ENCODE measurements at places on chromosomes 12 and 14. TPM values are rescaled to one million over a fixed set of nuclear protein-coding genes. Genes with fewer than 3 reads are reported as not detected.

The APOF gene
- not detected for total RNA-seq

The P2RX7 gene
- not detected for total RNA-seq

The CD163 gene
- 0.14 TPM for total RNA-seq

The NEDD8 gene
- total RNA-seq: 158 TPM

The GPR135 gene
- 2.7 TPM for total RNA-seq

DNA sequence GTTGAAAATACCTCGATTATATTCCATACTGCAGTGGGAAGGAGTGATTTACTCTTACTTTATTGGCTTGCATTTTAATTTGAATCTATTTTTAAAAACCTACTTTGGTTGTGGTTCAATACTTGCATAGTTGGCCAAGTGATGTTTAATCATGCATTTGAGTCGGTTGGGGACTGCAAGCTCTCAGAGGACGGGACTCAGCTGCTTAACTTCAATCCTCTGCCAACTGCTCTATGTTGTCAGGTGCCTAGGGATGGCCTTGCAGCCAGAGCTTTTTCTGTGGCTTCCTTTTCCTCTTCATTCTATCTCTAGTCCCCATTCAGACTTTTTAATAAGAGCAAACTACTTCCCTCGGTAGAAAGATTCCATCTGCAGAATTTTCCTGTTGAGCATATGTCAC, 53.4 kb upstream of the KRR1 start:
- no peak overlapping the region for H3K4me3 ChIP-seq
- H3K27ac ChIP-seq: no peak overlapping the region
- H3K27me3 ChIP-seq: no peaks in the 10 kb centered on the region
- no peaks in the 10 kb centered on the region for H3K36me3 ChIP-seq

DNA sequence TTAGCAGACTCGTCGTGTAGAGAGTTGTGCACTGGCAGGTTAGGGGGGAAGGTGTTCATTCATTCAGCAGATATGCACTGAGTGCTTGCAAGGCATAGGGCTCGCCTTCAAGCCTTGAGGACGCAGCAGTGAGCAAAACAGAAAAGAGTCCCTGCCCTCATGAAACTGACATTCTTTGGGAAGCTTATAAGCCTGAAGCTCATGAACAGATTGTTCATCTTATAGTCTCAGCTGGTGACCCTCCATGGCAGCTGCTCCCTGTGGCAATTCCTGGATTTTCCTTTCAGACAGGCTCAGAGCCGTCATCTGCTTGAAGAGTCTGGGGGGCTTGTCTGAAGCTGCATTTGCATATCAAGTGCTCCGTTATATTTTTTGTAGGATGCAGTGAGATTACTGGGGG, 148.4 kb downstream of the PRKCH start:
- DNase-seq: no peak
- H3K36me3 ChIP-seq: peaks cover 6% of the 10 kb centered on the region
- H3K4me3 ChIP-seq: no peak overlapping the region
- H3K27ac ChIP-seq: peak overlapping the region; percentile 63
- H3K4me1 ChIP-seq: peaks cover 43% of the 10 kb centered on the region

DNA sequence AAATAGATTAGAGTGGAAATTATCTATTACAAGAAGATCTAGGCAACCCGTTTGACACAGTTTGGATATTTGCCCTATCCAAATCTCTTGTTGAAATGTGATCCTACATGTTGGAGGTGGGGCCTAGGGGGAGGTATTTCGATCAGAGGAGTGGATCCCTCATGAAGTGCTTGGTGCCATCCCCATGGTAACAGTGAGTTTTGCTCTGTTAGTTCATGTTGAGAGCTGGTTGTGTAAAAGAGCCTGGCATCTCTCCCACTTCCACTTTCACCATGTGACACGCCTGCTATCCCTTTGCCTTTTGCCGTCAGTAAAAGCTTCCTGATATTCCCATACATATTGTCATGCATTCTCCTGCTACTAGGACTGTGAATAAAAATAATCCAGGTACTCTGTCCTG, 66.4 kb upstream of the FLRT2 start:
- no peak overlapping the region for H3K4me3 ChIP-seq
- no peak overlapping the region for H3K27ac ChIP-seq
- H3K36me3 ChIP-seq: peaks cover 7% of the 10 kb centered on the region

- no peak overlapping the region for H3K27ac ChIP-seq
- H3K4me1 ChIP-seq: peaks cover 26% of the 10 kb centered on the region
- H3K4me3 ChIP-seq: no peak overlapping the region
- H3K27me3 ChIP-seq: peaks cover 3% of the 10 kb centered on the region
Measured at GRCh38 chr14:75046899-75047298, 4.4 kb downstream of the MLH3 start.

DNA sequence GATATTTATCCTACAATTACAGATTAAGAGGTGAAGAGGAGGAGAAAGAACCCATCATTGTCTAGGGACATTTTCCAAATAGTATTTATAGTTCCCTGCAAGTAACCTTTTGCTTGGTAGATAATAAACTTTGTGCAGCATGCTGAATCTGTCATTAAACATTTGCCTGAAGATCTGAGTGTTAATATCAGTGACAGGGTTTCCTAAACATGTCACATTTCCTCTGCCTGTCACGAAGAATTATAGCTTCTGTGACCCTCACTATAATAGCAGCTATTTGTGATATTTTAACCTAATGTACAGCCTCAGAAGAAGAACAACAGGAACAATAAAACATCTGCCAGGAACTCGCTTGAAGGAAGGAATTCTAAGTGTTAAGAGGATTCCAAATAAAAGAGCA, 350.3 kb downstream of the GXYLT1 start:
- DNase-seq: no peak
- no peak overlapping the region for H3K27ac ChIP-seq
- H3K4me3 ChIP-seq: no peak overlapping the region
- no peaks in the 10 kb centered on the region for H3K36me3 ChIP-seq
- peaks cover 9% of the 10 kb centered on the region for H3K4me1 ChIP-seq

DNA sequence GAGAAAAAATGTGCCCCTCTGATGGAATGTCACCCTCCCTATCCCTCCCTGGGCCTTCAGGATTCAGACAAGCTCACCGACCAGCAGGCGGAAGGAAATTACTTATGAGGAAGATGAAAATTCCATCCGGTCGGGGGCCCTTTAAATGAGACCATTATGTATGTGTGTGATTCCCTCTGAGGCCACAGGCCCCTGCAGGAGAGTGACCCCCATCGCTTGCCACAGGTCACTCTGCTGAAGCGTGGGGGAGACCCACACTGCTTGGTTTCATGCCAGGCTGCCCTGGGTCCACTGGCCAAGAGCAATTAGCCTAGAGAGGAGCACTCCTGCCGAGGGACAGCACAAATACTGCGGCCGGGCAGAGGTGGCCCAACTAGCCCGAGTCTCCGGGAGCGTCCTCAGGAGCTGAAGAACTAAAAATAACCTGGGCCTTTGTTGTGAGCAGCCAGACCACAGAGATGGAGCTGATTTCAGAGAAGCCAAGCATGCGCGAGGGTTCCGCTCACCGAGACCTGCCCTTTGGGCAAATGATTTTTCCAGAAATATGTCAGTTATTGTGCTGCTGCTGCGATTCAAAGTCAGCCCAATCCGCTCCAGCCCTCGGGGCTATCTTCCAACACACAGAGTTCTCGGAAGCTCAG, 276.4 kb downstream of the DPF3 start:
- no peaks in the 10 kb centered on the region for H3K27me3 ChIP-seq
- DNase-seq: peak; percentile 65
- peak overlapping the region; percentile 80 for H3K27ac ChIP-seq

GRCh38 chr14:39419272-39419671, 13.0 kb downstream of the FBXO33 start:
- H3K4me1 ChIP-seq: peaks cover 5% of the 10 kb centered on the region
- no peak overlapping the region for H3K27ac ChIP-seq

GRCh38 chr14:34072921-34073320, 122.0 kb upstream of the EGLN3 start:
- peaks cover 4% of the 10 kb centered on the region for H3K4me1 ChIP-seq
- DNase-seq: no peak
- no peaks in the 10 kb centered on the region for H3K27me3 ChIP-seq

DNA sequence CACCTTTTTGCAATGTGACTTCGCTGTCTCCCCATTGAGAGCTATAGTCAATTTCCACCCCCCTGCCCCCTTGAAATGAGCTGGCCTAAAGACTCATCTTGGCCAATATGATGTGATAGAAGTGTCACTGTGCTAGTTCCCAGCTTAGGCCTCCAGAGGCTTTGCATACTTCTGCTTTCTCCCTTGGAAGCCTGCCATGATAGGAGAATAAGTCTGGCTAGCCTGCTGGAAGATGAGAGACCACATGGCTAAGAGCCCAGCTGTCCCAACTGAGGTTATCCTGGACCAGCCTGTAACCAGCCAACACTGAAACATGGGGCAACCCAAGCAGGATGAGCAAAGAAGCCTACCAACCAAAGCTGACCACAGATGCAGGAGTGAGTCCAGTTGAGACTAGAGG, 196.9 kb downstream of the GRIN2B start:
- DNase-seq: no peak
- no peak overlapping the region for H3K27ac ChIP-seq
- no peaks in the 10 kb centered on the region for H3K4me1 ChIP-seq

GRCh38 chr12:12228402-12228801, 38.4 kb downstream of the LRP6 start:
- peaks cover 30% of the 10 kb centered on the region for H3K36me3 ChIP-seq
- no peak overlapping the region for H3K27ac ChIP-seq
- no peak overlapping the region for H3K4me3 ChIP-seq
- no peak for DNase-seq
- H3K4me1 ChIP-seq: peaks cover 10% of the 10 kb centered on the region
- H3K27me3 ChIP-seq: no peaks in the 10 kb centered on the region
